ENCODE measurements at places on chromosomes 4 and X. TPM values are rescaled to one million over a fixed set of nuclear protein-coding genes. Genes with fewer than 3 reads are reported as not detected.

HHIP gene
- polyA plus RNA-seq = 3.9 TPM

NWD2 gene
- not detected for polyA plus RNA-seq

FRAS1 gene
- polyA plus RNA-seq = 5.0 TPM

MSANTD1 gene
- 1.2 TPM for polyA plus RNA-seq

NAT8L gene
- polyA plus RNA-seq = 4.3 TPM

DUX4 gene
- 1.2 TPM for polyA plus RNA-seq

- DNase-seq = no peak
These were observed 100.5 kb downstream of the PHKA2 start for GRCh38 chrX:18883234-18883960.

- no peak for DNase-seq
These were observed 429.6 kb downstream of the SMARCA1 start for GRCh38 chrX:129093706-129094105.

- DNase-seq = no peak
These were observed 203.2 kb upstream of the MBNL3 start for GRCh38 chrX:132692066-132692465.

DNA sequence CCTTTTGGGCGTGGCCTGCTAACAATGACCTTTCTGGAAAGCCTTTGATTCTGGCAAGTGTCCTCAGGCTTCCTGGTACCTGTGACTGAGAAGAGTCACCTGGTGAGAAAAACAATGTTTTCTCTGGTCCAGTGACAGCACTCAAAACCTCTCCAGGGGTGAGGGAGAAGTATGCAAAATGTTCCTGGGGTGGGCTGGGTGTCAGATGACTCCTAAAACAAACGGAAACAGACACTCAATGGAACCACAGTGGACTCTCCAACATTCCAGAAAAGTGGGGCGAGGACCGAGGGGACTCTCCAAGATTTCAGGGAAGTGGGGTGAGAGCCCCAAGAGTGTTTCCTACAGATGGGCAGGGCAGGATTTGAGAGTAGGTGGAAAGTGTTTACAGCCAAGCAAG is 69.5 kb downstream of the ANAPC4 start:
- DNase-seq = no peak

DNA sequence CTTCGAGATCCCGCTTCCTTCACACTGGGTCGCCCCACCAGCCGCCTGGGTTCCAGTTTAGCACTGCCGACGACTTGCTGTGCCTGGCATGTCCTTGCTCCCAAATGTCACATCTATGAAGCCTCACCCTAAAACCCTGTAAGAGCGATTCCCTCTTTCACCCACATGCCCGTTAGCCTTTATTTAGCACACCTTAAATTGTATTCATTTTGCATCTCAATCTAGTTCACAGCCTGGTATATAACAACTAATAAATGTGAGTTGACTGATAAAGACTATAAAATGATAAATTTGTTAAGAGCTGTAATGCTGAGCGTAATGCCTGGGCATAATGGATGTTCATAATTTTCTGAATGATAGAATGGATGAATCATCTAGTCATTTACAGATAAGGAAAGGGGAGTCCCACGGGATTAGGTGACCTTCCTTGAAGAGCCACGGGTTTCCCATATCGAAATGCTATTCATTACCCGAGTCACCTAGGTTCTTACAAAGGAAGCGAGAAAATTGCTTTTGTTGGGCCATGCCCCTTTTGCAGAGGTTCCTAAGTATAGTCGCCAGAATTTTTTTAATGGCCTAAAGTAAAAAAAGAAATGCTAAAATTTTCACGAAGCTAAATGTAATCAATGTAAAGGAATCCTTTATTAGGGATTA is 1.1 kb upstream of the AP1S2 start:
- no peak for DNase-seq

- no peak for DNase-seq
These were observed 114.5 kb downstream of the NR3C2 start for GRCh38 chr4:148327683-148328082.

GRCh38 chr4:13328591-13328990 is 155.5 kb downstream of the RAB28 start:
- DNase-seq = no peak

GRCh38 chrX:87890437-87890836 is 372.8 kb downstream of the KLHL4 start:
- no peak for DNase-seq

- no peak for DNase-seq
These were observed 36.2 kb upstream of the PROM1 start for GRCh38 chr4:16119981-16120380.

GRCh38 chrX:133658293-133658911 is 243.1 kb upstream of the GPC4 start:
- DNase-seq = no peak

DNA sequence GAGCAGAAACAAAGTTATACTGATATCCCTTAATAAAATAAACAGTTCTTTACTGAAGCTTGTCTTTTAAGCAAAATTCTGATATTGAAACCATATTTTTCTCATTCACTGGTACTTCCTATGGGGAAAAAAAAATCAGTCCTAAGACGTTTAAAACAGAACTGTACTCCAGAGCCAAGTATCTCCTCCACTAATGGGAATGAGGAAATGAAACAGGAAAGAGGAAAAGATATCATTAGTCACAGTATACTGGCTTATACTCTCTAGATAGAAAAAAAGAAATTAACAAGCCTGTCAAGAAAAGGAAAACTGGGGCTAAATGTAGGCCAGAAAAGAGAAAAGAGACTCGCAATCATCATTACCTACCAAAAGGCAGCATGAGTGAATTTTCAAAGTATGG is 252.7 kb downstream of the CENPC start:
- no peak for DNase-seq

GRCh38 chrX:27086237-27086636 is 376.9 kb downstream of the PPP4R3C start:
- DNase-seq = no peak

GRCh38 chr4:182449930-182450439 is 206.8 kb downstream of the TENM3 start:
- DNase-seq = no peak

DNA sequence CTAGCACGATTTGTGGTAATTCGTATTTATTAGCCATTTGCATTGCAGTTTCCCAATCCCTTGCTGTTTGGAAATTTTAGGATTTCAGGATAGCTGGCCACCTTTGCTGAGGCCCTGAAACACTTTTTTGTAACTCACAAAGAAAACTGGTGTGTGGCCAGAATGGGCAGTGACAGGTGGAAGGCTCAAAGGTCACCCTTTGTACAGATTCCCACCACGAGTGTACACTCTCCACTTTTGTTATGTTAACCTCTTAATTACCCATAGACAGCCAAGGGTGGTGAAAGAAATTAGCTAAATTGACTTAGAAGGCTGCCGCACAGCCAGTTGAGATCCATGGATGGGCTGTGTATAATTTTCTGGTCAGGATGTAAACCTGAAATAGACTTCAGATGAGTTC is 109.7 kb upstream of the ARX start:
- no peak for DNase-seq

GRCh38 chrX:10726647-10727046 is 106.3 kb upstream of the MID1 start:
- DNase-seq = no peak

GRCh38 chr4:61723492-61723891 is 523.4 kb downstream of the ADGRL3 start:
- no peak for DNase-seq

GRCh38 chr4:6357476-6357875 is 87.8 kb downstream of the WFS1 start:
- no peak for DNase-seq

DNA sequence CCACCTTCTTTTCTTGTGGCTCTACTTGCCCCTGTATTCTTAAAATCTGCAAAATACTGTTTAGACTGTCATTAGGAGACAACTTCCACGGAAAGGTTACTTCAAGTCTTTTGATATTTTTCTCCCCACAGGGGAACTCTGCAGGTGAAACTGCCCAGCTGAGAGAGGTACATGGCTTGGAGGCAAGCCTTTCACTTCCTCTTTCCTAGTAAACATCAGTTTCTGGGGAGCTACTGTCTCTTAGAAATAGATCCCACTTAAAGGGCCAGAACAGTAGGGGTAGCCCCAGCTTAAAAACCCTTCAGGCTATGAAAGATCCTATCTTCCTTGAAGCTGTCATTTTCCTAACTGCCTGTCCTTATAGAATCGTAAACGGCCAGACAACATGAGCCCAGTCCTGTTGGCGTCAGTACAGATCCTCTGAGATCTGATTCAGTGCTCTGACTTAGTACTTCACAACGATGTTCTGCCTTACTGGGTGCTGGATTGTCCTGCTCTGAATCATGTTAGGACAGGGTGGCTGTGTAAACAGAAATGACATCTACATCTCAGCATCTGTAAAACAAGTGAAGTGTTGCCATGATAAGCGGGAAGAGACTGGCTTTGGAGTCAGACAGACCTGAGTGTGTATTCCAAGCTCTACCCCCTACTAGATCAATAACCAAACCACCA is 102.1 kb downstream of the ITIH6 start:
- DNase-seq = no peak

- DNase-seq = no peak
These were observed 322.4 kb downstream of the ARHGAP10 start for GRCh38 chr4:148054275-148054674.

GRCh38 chrX:131917588-131917987 is 105.5 kb upstream of the STK26 start:
- DNase-seq = no peak

GRCh38 chr4:82652062-82652461 is 90.3 kb upstream of the TMEM150C start:
- DNase-seq = no peak

All from forelimb muscle (tissue), 1 donor.